Daoy (cell line): ENCODE measurements at places on chromosomes 3 and 15. TPM values are rescaled to one million over a fixed set of nuclear protein-coding genes. Genes with fewer than 3 reads are reported as not detected.

- DNase-seq, result peak; percentile 39
These were observed 5.1 kb downstream of the ANP32A start for GRCh38 chr15:68815598-68815997.

- DNase-seq, result no peak
These were observed 2.3 kb downstream of the MEGF11 start for GRCh38 chr15:66251065-66251789.

Gene RCCD1
- 13.6 and 19.8 TPM in 2 replicates for total RNA-seq

Gene RTP1
- total RNA-seq, result not detected in 2 replicates

DNA sequence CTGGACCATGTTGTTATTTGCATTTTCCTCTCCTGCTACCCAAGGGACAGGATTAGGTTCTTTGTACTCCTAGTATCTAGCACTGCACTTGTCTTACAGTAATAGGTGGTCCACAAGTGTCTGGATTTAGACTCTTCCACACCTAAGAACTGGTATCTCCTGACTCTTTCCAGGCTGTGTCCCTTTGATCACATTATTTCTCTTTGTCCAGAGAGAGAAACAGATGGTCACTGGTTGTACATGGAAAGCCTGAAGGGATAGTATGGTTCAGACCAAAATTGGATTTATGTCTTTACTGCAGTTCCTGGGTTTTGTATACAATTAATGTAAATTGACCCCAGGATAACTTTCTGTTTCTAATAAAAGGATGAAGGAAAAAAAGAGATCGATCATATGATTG lies 64.0 kb downstream of the PDE8A start:
- no peak for DNase-seq

Gene GOLGA6A
- total RNA-seq, result 0.06 TPM in 1 of 2 replicates, not detected in the other

GRCh38 chr15:68809517-68809916 lies 11.2 kb downstream of the ANP32A start:
- no peak for DNase-seq

Gene PLOD2
- total RNA-seq, result 80.5 and 89.4 TPM in 2 replicates

GRCh38 chr3:31077021-31077601 lies 182.7 kb upstream of the GADL1 start:
- peak; percentile 65 for DNase-seq

GRCh38 chr3:190616637-190617036 lies 102.8 kb downstream of the IL1RAP start:
- no peak for DNase-seq

Gene CD86
- 0.15 and 0.29 TPM in 2 replicates for total RNA-seq

DNA sequence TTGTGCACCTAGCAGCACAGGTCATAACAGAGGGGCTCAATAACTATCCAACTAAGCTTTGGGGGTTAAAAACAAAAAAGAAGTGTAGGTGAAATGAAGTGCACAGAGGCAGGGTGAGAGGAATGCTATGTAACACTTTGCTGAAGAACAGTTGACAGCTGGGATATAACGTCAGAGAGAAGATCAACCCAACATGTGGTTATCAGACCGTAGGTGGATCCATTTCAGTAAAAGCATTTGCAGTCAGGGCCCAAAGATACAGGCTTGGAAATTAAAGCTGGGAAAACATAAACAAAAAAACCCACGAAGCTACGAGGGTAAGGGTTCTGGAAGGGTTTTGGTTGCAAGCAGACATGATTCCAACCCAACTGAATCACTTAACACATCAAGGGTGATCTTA lies 377.5 kb upstream of the NR2F2 start:
- DNase-seq, result no peak
